ENCODE measurements at places on chromosomes 1 and 21.

DNA sequence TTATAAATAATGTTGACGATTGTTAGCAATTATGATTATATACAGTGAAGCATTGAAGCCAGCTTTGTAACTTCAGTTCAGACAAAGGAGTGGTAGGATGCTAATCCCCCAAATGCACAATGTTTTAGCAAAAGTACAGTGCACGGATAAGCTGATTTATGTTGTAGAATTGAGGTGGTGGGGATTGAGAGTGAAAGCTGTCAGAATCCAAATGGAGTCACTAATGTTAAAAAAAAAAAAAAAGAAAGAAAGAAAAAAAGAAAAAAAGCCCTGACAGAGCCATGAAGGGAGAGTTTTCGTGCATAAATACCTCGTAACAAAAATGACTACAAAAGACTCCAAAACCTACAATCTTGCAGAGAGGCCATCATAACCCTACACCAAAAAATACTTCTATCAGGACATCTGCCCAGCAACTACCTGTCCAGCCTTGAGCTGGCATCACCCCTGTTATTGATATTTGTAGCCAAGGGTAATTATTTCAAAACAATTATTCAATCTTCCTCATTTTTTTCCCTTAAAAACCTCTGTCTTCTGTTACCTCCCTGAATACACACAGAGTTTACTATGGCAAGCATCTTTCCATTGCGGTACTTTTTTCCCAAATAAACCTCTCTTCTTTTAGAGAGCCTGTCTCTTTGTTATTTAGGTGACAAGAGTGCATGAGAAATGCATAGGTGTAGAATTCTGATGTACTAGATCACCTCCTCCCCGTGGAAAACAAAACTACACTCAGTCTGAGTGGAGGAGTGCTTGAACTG, 2.5 kb upstream of the TRIM67 start:
- no peak for DNase-seq

DNA sequence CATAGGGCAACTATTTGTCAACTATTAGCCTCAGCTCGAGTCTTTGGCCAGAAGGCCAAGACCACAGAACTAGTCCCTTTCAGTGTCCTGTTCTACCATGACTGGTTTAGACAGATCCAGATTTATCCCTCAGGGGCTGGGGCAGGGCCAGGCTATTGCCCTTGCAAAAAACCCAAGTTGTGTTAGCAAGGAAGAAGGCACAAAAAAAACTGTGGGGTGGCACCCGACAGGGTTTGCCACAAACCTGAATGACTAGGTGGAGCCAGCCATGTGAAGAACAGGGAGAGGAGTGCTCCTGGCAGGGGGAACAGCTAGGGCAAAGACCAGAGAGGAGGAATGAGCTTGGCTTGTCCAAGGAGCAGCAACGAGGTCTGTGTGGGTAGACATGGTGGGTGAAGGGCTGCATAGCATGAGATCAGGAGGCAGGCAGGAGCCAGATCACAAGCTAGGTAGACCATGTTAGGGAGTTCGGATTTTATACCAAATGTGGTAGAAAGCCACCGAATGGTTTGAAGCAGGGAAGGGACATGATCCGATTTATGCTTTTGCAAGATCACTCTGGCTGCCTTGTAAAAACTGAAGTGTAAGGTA, 4.3 kb downstream of the DCST1 start:
- DNase-seq: no peak

- DNase-seq: no peak
Measured at GRCh38 chr1:37073152-37073853, 39.0 kb upstream of the GRIK3 start.

GRCh38 chr1:112388436-112388835, 7.6 kb upstream of the CTTNBP2NL start:
- no peak for DNase-seq

DNA sequence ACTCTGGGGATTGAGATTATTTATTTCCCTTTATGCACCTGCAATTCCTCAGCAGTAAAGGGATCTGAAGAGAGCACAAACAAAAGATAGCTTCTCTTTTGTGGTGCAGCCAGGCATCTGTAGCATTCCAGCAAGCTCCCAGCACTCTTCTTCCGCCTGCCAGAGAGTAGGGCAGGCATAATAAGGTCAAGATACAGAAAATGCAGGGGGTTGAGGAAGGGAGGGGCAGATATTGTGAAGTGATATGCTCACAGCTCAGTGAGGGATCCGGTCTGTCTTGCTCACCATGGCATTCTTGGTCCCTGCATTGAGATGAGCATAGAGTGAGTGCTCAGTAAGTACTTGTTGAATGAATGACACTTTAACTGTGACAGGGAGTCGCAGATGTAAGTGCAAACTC, 23.9 kb downstream of the FASLG start:
- no peak for DNase-seq

DNA sequence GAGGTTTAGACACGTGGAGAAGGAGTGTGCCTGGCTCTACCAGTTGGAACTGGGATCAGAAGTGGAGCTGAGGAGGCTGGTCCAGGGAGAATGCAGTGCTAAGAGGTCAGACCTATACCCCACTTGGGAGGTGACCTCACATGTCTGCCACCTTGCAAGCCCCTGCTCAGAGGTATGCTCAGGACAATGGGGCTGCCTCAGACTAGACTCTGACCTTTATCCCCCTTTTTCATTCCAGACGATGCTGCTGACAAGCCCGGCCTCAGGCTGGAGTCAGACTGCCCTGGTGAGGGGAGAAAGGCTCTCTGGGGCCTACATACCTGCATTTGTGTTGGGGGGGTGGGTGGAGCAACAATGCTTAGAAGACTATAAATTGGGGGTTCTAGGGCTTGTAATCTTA, 5.2 kb downstream of the KCNJ10 start:
- DNase-seq: no peak

GRCh38 chr1:34876406-34876805, 16.9 kb upstream of the SMIM12 start:
- no peak for DNase-seq

GRCh38 chr1:219385787-219386427, 212.2 kb downstream of the LYPLAL1 start:
- peak; percentile 33 for DNase-seq

GRCh38 chr21:33662046-33662445, 19.7 kb downstream of the ITSN1 start:
- no peak for DNase-seq

- DNase-seq: no peak
Measured at GRCh38 chr1:15156807-15157380, 3.3 kb downstream of the TMEM51 start.

DNA sequence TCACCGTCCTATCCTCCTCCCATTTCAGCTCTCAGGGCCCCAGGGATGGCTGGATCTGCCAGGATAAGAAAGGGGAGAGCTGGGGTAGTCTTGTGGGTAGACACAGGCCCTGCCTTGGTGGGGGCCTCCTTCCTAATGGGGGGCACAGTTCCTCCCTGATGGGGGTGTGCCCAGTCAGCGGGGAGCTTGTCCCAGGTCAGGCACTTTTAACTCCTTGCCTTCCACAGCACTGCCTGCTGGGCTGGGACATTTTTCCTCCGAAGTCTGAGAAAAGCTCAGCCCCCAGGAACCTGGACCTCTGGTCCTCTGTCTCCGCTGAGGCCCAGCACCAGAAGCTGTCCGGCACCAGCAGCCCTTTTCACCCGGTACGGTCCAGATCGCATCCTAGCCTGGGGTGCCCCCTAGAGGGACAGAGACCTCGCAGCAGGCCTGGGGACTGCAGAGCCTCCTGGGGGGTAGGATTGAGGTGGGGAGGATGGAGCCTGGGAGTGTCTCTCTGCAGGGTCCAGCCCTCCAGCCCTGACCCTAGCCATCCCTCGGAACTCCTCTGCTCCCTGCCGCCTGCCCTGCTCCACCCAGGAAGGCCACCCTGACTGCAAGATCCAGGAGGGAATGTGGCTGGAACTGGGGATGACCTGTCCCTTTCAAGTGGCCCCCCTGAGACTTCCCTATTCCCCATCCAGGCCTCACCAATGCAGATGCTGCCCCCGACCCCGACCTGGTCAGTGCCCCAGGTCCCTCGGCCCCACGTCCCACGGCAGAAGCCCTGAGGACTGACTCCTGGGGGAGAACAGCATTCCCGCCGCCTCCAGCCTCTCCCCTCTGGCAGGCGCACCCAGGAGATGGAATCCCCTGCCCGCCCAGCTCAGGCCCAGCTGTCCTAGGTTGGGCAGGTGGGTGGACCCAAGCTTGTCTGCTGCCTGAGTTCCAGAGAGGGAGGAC, 12.0 kb downstream of the MIIP start:
- DNase-seq: no peak

DNA sequence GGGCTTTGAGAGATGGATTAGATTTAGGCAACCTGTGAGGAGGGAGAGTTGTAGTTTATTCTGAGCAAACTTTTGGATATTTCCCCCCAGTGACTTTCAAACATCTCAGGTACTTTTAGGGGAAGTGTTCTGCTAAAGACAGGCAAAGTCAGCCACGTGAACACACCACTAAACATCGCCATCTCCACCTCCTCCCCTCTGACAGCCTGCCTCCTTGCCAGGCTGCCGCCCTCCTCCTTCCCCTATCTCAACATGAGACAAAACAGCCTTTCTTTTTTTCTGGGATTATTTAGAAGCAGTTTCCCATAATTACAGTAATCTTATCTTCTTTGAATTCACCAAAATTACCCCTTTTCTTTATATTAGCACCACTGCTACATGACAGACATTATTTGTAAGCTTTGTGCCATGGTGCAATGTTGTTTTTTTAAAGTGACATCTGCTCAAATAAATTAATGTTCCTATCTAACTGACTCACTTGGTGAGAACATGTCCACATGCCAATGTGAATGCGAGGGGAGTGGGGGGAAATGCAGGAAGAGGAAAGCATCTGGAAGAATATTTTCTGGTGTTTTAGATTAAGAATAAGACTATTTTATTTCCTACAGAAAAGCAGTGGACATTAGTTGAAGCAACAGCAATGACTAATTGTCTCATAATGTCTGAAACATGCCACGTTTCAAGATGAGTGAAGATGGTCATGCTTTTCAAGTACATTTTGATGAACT, 147.8 kb upstream of the ATP1B1 start:
- no peak for DNase-seq

GRCh38 chr1:212218911-212219310, 66.3 kb upstream of the PPP2R5A start:
- peak; percentile 47 for DNase-seq

GRCh38 chr1:220905650-220906560, 26.7 kb downstream of the HLX start:
- DNase-seq: no peak

GRCh38 chr21:31772674-31773555, 41.0 kb upstream of the SCAF4 start:
- no peak for DNase-seq

DNA sequence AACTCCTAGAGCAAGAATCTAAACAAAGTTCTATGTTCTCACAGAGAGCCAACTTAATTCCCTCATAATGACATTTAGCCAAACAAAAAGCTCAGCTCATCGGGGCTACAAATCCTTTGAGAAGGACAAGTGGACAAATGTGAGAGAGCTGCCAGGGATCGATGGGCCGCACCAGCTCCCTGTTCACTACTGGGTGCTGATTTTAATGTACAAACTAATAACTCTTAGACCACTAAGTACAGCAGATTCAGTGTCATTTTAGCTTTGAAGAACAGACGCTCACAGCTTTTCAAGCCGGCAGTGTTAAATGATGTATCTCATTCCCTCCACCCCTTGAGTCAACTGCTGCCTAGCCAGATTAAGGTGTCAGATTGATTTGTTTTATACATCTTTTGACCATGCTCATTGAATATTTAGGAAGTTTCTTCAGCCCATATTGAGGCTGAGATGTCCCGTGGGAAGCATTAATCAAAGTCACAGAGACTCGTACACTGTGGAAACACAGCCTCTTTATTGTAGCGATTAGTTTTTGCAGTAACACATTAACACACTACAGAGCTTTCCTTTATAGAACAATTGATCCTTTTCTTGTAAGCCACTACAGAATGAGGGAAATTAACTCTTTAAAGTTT, 21.1 kb downstream of the PROX1 start:
- no peak for DNase-seq

DNA sequence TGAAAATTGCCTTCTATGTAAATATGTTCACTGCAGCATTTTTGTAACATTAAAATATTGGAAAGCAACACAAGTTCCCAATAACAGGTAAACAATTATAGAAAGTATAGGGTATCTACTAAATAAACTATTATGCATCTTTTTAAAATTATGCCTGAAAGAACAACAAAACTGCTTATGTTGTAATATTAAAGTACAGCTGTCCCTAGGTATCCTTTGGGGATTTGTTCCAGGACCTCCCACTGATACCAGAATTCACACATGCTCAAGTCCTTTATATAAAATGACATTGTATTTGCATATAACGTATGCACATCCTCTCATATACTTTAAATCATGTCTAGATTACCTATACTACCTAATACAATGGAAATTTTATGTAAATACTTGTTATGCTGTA, 121.8 kb upstream of the TNFSF4 start:
- no peak for DNase-seq

GRCh38 chr1:240100371-240100934, 8.8 kb downstream of the FMN2 start:
- no peak for DNase-seq

- no peak for DNase-seq
Measured at GRCh38 chr1:210695026-210695425, 366.3 kb downstream of the HHAT start.

DNA sequence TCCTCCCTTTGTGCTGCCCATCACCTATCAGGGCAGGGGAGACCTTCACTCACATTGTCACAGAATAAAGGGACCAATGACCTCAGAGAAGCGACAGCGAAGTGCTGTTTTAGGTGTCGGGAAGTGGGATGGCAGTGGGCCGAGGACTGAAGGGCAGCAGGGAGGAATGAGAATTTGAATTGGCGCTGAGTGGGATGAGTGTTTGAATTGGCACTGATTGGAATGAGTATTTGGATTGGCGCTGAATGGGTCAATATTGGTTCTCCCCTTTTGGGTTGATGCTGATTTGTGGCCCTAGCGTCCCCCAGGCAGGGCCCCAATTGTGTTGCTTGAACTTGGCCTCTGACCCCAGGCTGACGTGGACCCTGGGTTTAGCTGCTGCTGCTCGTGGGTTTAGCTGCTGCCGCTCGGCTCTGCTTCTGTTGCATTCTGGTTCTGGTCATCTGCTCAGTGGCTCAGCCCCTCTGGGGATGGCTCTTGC, 12.4 kb upstream of the UMODL1 start:
- DNase-seq: no peak

DNA sequence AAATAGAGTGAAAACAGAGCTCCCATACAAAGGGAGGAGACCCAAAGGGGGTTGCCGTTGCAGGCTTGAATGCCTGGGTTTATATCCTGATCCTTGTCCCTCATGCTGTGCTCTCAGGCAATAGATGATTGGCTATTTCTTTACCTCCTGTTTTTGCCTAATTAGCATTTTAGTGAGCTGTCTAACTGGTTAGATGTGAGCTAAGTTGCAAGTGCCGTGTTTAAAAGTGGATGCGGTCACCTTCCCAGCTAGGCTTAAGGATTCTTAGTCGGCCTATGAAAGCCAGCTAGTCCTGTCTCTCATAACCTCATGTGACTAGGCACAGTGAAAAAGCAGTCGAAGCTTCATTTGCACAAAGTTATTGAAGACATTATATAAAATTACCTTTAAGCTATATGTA, 356.7 kb upstream of the TMPRSS15 start:
- DNase-seq: no peak

GRCh38 chr1:234886081-234886984, 242.3 kb downstream of the TOMM20 start:
- no peak for DNase-seq

GRCh38 chr1:184610876-184611595, 143.6 kb downstream of the EDEM3 start:
- DNase-seq: no peak

GRCh38 chr1:206687915-206688442, 3.3 kb downstream of the MAPKAPK2 start:
- DNase-seq: no peak
